ENCODE measurements at places on chromosomes 3 and 15.

DNA sequence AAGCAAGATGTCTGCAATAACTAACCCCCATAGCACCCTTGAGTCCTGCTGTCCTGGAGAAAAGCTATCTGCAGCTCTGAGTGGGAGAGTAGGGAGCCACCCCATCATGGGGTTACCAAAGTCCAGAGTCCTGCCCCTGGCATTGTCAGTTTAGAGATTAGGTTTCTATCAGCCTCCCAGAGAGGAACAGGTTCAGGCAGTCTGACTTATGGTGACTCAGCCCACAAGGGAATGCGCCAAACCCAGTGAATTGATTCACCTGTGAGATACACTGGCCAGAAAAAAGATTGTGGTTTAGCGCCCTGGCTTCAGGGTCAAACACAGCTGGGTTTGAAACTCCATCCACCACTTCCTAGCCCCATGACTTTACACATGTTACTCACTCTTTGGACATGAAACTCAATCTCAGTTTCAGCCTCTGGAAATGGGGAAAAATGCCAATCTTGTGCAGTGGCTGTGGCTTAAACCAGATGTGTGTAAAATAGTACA is 263.6 kb upstream of the HES1 start:
- no peak for DNase-seq

DNA sequence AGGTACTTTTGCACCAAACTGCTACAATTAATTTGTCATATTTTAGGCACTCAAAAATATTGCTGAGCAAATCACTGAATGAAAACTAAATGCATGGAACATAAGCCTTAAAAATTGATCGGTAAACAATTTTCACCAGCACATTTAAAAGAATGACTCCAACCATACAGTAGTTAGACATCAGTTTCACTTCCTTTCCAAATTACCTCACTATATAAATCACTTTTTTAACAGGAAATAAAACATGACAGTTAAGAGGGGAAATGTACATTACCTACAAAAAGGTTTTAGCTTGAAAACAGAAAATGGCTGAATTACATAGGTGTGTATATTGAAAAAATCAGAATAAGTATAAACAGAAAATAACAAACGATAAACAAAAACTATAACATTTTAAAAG is 108.4 kb downstream of the SERPINI1 start:
- DNase-seq, result no peak

GRCh38 chr3:72510247-72510646 is 338.0 kb downstream of the SHQ1 start:
- DNase-seq, result no peak

- DNase-seq, result peak; percentile 51
Measured at GRCh38 chr3:172918165-172918564, 167.6 kb downstream of the ECT2 start.

- no peak for DNase-seq
Measured at GRCh38 chr15:66388043-66388363, 1.3 kb downstream of the MAP2K1 start.

DNA sequence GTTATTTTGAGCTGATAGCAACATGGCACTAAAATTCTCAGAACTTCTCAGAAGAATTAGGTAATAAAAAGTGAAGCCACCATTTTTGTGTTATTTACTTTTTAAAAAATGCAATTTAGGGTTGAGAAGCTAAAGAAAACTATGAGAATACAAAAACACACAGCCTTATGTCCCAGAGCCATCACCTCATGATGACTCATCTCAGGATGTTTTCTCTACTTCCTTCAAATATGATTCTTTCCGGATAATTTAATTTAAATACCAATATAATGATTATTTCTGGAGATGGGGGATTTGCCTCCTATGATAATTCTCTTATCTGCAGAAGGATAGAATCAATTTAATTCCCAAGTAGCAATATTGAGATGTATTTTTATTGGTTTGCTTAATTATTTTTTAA is 105.6 kb upstream of the BFSP2 start:
- DNase-seq, result no peak

GRCh38 chr3:87261925-87262324 is 14.5 kb downstream of the POU1F1 start:
- no peak for DNase-seq

DNA sequence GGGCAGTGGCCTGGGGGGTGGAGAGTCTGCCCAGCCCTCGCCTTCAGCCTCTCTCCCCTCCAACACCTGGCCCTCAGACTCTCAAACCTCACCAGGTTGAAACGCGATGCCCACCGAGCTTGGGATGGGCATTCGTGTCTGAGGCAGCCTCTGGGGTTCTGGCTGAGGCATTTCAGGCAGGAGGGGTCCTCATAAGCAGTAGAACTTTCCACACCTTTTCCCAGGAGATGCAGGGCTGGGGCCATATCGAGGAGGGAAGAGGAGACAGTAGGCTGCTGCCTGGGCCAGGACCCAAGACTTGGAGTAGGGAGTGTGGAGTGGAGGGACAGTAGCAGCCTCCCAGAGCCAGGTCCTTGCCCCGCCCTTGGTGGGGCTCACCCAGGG is 24.6 kb downstream of the ACAA1 start:
- no peak for DNase-seq

GRCh38 chr3:143699424-143699823 is 148.8 kb downstream of the SLC9A9 start:
- DNase-seq, result no peak

DNA sequence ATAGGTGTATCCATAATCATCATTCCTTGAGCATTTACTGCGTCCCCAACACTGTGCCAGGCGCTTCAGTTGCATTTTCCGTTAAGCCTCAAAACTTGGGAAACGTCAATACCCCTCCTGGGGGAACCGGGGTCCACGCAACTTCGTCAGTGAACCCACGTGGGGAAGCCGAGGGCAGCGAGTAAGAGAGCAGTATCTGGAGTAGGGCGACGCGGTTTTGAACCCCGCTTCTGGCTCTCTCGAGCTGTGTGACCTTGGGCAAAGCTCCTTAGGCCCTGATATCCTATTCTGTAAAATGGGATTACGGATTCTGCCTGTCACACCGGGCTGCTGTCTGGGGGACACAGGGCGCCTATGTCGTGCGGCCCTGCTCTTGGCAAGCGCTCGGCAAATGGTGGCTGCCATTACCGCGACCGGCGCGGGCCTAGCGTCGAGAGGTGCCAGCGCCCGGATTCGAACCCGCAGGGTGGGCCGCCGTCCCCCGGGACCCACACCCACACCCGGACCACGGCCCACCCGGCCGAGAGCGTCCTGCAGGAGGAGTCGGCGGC is 590 bp downstream of the POLG start:
- DNase-seq, result no peak

GRCh38 chr15:43544266-43544665 is 26.9 kb downstream of the MAP1A start:
- no peak for DNase-seq

Data from right lung (tissue), 10 donors.